Muscle of back (tissue), 13 donors: ENCODE measurements at places on chromosomes 2 and 18.

GRCh38 chr18:36155851-36156757, 26.4 kb downstream of the ELP2 start:
- DNase-seq, result no peak

DNA sequence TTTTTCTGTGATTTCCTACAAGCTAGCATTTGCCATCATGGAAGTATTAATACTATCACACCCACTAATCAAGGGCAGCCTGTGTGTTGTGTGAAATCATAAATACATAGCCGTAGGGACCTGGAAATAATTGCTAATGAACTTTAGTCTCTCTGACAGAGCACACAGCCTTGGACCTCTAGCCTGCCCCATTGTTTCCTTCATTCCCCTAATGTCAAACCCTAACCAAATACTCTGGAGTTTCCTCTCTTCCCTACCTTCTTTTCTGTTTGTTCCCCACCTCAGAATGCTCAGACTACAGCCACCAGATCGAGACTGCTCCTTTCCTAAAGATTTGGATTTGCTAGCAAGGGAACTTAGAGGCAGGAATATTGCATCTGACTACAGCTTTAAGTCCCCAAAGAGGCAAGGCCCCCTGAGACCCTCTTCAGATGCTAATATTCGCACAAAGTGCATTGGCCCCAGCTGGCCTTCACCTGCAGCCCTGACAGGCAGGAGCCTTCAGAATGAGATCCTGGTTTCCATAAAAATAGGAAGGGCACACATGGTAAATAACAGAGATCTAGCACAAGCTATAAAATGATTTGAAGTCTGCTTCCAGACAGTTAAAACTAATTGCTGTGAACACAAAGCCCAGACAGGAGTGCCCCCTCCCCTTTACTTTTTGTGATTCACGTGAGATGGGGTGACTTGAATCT, 279.2 kb upstream of the DCC start:
- DNase-seq, result no peak

DNA sequence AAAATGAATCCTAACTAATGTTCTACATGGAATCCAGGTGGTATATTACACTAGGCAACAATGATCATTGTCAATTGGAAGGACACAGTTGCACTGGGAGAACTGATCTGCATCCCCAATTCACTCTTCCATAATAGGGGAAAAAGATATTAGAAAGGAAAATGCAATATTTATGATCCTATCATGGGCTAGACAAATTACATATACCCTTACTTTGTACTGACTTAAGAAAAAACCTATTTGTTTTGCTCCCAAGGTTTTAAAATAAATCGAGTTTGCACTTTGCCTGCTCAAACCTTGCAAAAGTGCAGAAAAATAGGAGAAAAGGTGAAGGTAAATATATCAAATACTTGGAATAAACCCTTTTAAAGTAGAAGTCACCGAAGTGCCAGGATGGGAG, 11.0 kb upstream of the PAX3 start:
- DNase-seq, result no peak

- peak; percentile 67 for DNase-seq
Observed at GRCh38 chr2:150769421-150769820, 282.0 kb upstream of the RND3 start.
